ENCODE measurements at places on chromosomes 2 and 18.
A peak's percentile ranks its signal among the peaks of the same experiment; 100 is the strongest.

DNA sequence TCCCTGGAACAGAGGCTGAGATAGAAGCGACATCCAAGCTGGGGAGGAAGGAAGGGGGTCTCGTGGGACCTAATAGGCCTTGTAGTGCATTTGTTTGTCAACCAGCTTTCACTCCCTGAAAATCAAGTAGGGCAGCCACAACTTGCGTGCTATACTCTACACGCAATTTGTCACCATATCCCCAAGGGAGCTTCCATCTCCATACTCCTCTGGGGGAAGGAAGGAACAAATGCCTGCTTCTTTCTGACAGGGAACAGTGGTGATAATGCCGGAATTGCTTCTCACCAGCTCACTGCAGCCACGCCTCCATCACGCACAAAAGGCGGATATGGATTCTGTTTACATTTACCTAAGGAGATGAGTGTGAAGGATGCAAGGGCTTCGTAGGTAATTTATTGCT, 213.4 kb downstream of the TMEM163 start:
- no peak for DNase-seq

- no peak for DNase-seq
These were observed 1.0 kb downstream of the NAB1 start for GRCh38 chr2:190649798-190650390.

DNA sequence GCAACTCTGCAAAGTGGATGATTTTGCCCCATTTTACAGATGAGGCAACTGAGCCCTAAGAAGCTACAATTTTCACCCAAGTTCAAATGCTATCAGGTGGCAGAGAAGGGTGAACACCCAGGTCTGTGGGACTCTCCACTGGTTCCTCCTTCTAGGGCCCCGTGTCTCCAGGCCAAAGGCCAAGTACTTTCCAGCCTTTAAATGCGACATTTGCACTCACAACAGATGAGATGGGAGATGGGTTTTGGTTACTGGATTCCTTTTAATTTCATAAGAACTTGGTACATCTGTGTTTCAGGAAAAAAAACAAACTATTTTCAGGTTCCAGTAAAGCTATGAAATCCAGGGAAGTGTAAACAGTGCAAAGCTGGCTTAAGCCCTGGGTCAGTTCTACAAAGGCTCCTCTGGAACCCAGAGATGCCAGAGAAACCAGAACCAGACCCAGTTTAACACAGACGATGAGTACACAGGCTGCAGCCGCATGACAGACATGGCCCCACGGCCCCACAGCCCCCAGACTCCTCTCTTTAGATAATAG, 361.7 kb downstream of the ANAPC1 start:
- no peak for DNase-seq

DNA sequence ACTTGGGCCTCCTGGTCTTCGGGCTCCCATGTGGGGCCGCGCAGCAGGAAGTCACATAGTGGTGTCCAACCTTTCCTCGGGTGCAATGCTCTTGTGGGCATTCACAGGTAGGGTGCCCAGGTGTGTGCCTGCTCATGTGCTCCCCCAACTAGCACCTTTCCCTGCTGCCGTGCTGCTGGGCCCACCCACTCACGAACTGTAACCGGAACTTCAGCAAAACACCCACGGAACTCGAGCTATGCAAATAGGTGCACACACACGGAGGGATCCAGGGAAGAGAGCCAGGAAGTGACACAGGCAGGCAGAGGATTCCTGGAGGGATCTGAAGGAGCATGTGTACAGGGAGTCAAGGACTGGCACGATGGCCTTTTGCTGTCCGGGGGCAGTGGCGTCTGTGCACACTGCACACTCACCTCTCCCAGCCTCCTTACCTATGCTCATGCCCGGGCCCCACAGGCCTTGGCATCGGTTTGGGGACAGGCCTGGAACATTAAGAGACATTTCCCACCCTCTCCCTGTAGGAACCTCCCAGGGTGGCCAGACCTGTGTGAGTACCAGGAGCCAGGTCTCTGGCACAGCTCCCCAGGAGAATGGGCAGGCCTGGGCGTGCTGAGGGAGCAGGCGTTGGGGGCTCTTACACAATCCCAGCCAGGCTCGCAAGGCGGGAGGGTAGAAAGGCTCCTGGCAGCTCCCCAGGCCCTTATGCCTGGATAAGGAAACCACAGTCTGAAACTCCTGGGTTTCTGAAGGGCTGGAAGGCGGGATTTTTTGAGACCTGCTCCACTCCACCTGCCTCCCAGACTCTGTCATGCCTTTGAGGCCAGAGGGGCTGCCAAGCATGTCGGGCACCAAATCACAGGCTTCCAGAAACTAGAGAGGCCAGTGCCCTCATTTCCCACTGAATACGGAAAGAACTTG, 6.6 kb upstream of the PTMA start:
- DNase-seq, result no peak

- no peak for DNase-seq
These were observed 7.9 kb downstream of the SLC3A1 start for GRCh38 chr2:44283116-44283666.

- peak; percentile 27 for DNase-seq
These were observed 78.9 kb downstream of the CD8B2 start for GRCh38 chr2:106566050-106566449.

DNA sequence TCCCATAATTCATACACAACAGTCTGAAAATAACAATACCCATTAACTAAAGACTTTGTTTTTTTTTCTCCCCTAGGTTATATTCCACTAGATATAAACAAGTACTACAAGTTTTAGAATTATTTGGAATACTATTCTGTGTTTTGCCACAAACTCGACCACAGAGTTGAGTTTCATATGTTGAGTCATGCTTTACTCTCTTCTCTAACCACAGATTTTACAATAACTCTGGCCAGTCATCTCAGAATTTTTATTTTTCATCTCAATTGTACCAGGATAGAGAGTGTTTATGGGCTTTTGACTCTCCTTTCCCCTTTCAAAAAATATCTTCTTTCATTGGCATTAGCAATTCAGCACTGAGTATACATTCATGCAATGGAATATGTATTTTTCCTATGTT, 348.7 kb upstream of the GALNT5 start:
- DNase-seq, result no peak

- no peak for DNase-seq
These were observed 4.8 kb upstream of the SLC38A11 start for GRCh38 chr2:164960159-164960558.

DNA sequence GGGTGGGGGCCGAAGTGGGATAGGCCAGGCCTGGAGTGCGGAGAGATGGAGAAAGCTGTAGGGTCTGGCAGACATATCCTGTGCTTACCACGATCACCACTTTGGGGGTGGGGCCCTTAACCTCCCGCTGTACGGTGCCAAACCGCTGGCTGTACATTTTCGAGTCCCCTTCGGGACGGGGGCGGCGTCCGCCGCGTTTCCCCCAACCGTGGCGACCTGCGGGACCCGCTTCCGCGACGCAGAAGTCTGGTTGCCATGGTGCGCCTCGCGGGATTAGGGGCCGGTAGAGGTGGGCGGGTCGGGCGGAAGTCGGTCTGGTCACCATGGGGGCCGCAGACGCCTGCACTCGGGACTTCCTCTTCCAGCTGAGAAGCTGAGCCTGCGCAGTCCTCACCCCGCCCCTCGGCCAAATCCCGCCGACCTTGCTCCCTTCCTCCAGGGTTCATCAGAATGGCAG, at the start of gene CFAP53:
Gene CFAP53, minus strand, starts transcription at position 248 of the 457 bp plus-strand sequence. Its CDS starts 91 bp downstream, at position 157.
- DNase-seq, result peak; percentile 72

- no peak for DNase-seq
These were observed 201.8 kb upstream of the LYPD1 start for GRCh38 chr2:132871831-132872230.

- no peak for DNase-seq
These were observed 260.8 kb upstream of the FAM98A start for GRCh38 chr2:33859811-33860461.

GRCh38 chr2:5945742-5946141, 253.6 kb downstream of the SOX11 start:
- no peak for DNase-seq

- no peak for DNase-seq
These were observed 7.1 kb downstream of the DSG1 start for GRCh38 chr18:31325051-31325450.

GRCh38 chr18:47587587-47587986, 336.1 kb upstream of the SKOR2 start:
- no peak for DNase-seq

DNA sequence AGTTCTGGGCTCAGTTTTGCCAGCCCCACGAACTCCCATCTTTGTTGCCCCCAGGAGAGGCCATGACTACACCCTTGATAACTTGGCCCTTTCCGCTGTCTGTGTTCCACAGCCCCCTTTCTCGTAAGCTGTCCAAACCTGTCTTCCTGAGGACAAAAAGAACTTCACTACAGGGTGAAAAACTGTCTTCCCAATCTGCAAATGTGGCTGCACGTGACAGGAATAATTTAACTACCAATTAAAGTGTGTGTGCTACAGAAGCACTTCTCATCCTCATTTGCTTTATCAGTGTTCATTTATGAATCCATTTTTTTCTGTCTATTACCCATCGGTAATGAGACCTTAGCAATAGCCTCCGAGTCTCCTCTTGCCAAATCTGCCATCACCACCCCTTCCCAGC, 9.1 kb upstream of the ALPK2 start:
- no peak for DNase-seq

- DNase-seq, result no peak
These were observed 560.7 kb downstream of the DSC3 start for GRCh38 chr18:30481871-30482270.

DNA sequence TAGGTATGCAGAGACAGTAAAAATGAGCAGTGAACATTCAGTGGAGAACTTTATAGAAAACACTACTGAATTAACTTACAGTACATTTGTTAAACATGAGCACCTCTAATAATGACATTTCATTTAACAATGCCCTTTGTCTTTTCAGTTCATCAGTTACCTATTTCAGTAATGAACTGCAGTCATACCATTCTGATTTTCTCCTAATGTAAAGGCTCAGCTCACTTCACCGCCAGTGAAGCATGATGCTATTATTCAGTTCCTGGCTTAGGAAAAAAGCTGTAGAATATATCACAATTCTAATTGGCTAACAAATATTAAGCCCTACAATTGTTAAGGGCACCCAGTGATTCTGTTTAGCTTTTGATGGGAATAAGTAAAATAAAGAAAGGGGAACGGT, 37.1 kb upstream of the CCDC93 start:
- no peak for DNase-seq

- no peak for DNase-seq
These were observed 106.5 kb upstream of the ETAA1 start for GRCh38 chr2:67290451-67291290.

GRCh38 chr2:164412831-164413230, 208.5 kb downstream of the GRB14 start:
- DNase-seq, result no peak

DNA sequence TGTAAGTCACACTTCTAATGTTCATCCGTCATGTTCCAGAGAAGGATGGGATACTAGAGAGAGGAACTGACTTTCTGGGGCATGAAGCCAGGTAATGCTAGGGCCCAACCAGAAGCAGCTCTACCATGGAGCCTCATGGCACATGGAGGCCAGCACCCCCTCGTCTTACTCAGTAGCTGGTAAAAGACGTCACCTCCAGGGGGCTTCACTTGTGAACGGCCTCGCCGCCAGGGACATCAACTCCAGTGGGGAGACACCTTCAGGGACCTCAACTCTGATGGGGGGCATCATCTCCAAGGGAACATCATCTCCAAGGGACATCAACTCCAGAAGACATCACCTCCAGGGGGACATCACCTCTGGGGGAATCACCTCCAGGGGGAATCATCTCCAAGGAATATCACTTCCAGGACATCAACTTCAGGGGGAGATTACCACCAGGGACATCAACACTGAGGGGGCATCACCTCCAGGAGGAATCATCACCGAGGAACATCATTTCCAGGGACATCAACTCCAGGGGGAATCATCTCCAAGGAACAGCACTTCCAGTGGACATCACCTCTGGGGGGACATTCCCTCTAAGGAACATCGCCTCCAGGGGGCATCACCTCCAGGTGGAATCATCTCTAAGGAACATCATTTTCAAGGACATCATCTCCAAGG, 168.4 kb downstream of the NDUFA10 start:
- no peak for DNase-seq

- no peak for DNase-seq
These were observed 98.9 kb downstream of the MYT1L start for GRCh38 chr2:2232167-2232566.

DNA sequence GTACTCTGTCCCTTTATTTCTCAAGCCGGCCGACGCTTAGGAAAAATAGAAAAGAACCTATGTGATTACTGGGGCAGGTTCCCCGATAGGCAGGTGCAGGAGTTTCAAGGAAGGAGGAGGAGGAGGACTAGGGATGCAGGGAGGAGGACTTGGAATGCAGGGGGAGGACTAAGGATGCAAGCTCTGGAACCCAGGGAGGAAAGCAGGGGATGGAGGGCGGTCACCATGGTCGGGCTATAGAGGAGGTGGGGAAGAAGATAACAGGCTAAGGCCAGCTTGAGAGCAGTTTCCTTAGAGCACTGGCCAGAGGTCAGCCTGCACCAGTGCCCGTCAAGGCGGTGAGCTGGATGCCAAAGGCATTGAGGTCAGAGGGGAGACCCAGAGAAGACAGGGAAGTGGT, 18.7 kb upstream of the B3GNT7 start:
- DNase-seq, result no peak

GRCh38 chr18:35099911-35100310, 58.7 kb downstream of the MAPRE2 start:
- no peak for DNase-seq

GRCh38 chr2:189533288-189534035, 47.1 kb downstream of the SLC40A1 start:
- DNase-seq, result no peak

DNA sequence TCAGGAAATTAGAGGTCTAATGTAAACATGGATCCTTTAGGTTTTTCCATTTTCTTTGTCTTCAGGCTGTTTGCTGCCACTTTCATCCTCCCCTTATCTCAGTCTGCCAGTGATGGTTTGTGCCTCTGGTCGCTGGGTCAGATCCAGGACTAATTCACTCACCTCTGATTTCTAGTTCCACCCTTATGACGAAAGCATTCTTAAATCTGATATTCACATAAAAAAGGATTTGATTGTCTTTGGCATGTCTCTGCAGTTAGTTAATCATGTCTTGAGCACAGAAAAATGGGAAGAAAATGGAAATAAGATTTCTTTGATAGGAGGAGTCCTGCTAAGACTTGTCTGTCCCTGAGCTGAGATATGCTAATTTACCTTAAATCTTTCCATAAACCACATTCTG, 4.6 kb downstream of the IL1RL1 start:
- no peak for DNase-seq
